Activated naive CD4-positive, alpha-beta T cell treated with anti-CD3 and anti-CD28 coated beads for 36 hours (primary cell): ENCODE measurements at places on chromosomes 12 and 14.

DNA sequence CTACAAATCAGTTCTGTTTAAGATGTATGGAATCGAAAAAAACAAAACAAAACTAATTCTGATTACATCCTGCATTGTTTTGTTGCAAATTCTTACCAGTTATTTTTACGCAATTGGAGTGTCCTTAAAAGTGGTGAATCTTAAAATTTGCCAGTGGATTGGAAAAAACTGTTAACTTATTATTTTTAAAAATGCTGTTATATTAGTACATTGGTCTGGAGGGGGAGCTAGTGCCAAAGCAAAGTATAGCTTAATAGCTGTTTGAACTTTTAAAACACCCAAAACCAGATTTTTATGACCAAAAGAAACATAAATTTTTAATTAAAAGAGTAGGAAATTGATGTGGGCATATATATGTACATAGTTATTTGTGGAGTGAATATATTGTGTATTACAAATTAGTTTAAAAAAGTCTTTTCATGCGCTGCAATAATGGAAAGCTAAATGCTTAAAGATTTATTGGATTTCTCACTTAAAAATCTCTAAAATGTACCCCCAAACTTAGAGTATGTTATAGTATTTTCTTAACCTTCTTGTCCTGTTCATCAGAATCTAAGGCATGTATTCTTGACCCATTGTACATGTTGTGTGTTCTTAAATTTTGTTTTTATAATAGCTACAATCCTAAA is 2.5 kb downstream of the FUT8 start:
- DNase-seq = peak; percentile 38

GRCh38 chr12:15846887-15847286 is 35.3 kb upstream of the STRAP start:
- DNase-seq = no peak

GRCh38 chr14:28300356-28300755 is 466.2 kb upstream of the FOXG1 start:
- DNase-seq = no peak

DNA sequence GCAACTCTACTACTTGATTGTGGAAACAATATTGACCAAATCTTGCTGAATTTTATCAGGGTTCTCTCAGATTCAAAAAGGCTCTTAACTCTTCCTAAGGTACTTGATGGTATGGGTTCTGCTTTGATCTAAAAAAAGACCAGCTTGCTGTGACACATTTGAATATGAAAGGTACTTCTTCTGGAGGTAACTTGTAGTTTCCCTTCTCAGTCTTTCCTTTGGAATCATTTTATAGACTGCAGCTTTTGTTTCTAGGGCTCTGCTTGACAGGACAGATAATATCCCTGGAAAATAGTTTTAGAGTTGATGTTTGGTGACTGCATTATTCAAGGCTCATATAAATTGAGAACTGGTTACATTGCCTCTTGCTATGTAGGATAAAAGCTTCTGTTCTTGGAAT is 251.9 kb downstream of the FUT8 start:
- DNase-seq = no peak

DNA sequence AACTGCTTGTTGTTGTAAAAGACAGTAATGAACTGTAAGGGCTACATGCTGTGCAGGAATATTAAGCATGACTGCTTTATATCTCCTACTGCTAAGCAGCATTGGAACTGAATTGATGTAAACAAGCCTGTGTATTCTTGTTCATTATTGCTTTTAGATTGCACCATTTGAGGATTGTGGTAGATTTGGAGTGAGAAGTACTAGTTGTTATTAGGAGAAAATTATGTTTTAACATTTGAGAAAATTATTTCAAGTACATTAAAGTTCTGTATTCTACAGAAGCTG is 212.7 kb downstream of the ERC1 start:
- DNase-seq = no peak

GRCh38 chr14:75459099-75459741 is 31.4 kb downstream of the JDP2 start:
- no peak for DNase-seq

GRCh38 chr14:70237710-70238109 is 49.0 kb upstream of the SLC8A3 start:
- no peak for DNase-seq

- DNase-seq = no peak
Measured at GRCh38 chr12:52942901-52943181, 6.1 kb upstream of the KRT18 start.

DNA sequence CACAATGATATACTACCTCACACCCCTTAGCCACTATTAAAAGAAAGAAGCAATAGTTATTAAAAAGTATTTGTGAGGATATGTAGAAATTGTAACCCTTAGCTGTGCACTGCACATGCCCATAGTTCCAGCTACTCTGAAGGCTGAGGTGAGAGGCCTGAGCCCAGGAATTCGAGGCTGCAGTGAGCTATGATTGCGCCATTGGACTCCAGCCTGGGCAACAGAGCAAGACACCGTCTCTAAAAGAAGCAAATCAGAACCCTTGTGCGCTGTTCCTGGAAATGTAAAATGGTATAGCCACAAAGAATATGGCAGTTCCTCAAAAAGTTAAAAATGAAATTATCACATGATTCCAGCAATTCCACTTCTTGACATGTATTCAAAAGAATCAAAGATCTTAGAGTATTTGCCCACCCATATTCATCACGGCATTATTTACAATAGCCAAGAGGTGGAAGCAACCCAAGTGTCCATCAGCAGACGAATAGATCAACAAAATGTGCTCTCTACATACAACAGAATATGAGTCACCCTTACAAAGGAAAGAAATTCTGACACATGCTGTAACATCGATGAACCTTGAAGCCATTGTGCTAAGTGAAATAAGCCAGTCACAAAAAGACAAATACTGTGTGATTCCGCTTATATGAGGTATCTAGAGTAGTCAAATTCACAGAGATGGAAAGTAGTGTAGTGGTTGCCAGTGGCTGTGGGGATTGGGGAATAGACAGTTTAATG is 23.7 kb upstream of the YLPM1 start:
- no peak for DNase-seq

- DNase-seq = peak; percentile 58
Measured at GRCh38 chr12:3885277-3886094, 12.3 kb upstream of the PARP11 start.

GRCh38 chr14:53542732-53543131 is 389.6 kb upstream of the DDHD1 start:
- no peak for DNase-seq

- DNase-seq = no peak
Measured at GRCh38 chr12:91937009-91937408, 208.6 kb downstream of the BTG1 start.
